ENCODE measurements at places on chromosomes 11 and 22.

GRCh38 chr11:60870733-60871377 is 3.5 kb downstream of the ZP1 start:
- H3K27me3 ChIP-seq: peaks cover 6% of the 10 kb centered on the region
- no peak overlapping the region for H3K4me3 ChIP-seq
- H3K4me1 ChIP-seq: peaks cover 27% of the 10 kb centered on the region
- H3K36me3 ChIP-seq: no peaks in the 10 kb centered on the region
- H3K27ac ChIP-seq: no peak overlapping the region
- DNase-seq: no peak

GRCh38 chr11:14310679-14311078 is 48.3 kb downstream of the RRAS2 start:
- no peak overlapping the region for H3K27ac ChIP-seq
- H3K4me3 ChIP-seq: no peak overlapping the region
- no peaks in the 10 kb centered on the region for H3K27me3 ChIP-seq

DNA sequence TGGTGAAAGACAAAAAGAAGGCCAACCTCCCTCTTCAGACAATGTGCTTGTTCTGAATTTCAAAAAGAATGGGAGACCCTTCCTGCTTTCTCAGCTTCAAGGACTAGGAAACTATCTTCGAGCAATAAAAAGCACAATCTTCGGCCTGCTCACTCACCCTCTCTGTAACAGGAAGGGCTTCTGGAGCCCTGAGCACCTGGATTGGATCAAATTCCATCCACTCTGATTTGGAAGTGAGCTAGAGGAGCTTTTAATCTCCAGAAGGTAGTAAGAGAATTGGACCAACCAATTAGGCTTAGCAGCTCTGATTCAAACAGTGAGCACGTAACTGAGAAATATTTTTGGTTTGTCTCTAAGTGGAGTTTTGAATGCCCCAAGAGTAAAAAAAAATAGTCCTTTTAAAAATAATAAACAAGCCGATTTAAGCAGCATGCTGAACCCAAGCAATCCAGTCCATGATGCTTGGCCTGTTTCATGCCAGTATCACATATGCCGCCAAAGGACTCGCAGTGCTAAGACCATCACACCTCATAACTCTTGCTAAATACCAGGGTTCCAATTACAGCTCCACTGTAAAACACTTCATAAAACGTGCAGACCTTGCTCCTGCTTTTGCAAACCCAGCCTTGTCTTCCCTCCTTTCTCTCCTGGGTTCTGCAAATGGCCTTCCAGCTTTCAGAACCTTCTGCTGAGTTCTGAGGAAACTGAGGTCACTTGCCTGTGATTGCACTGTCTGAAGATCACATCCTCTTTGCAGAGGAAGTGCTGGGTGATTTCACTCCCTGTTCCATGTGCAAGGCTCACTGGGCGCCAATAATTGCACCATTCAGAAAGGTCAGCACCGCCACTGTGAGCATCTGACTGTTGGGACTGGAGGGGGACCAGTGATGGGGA is 74.4 kb downstream of the SLC1A2 start:
- no peaks in the 10 kb centered on the region for H3K27me3 ChIP-seq
- no peak overlapping the region for H3K4me3 ChIP-seq
- H3K27ac ChIP-seq: no peak overlapping the region
- no peak for DNase-seq
- no peaks in the 10 kb centered on the region for H3K36me3 ChIP-seq
- peaks cover 4% of the 10 kb centered on the region for H3K4me1 ChIP-seq

- no peak overlapping the region for H3K27ac ChIP-seq
- no peaks in the 10 kb centered on the region for H3K27me3 ChIP-seq
- no peaks in the 10 kb centered on the region for H3K36me3 ChIP-seq
- H3K4me3 ChIP-seq: no peak overlapping the region
- DNase-seq: no peak
These were observed 93.6 kb upstream of the CRYBB3 start for GRCh38 chr22:25105817-25106650.

GRCh38 chr11:33060271-33060670 is 20.9 kb downstream of the TCP11L1 start:
- no peaks in the 10 kb centered on the region for H3K27me3 ChIP-seq
- H3K27ac ChIP-seq: peak overlapping the region; percentile 89
- peaks cover 33% of the 10 kb centered on the region for H3K36me3 ChIP-seq
- peaks cover 43% of the 10 kb centered on the region for H3K4me1 ChIP-seq
- no peak for DNase-seq

DNA sequence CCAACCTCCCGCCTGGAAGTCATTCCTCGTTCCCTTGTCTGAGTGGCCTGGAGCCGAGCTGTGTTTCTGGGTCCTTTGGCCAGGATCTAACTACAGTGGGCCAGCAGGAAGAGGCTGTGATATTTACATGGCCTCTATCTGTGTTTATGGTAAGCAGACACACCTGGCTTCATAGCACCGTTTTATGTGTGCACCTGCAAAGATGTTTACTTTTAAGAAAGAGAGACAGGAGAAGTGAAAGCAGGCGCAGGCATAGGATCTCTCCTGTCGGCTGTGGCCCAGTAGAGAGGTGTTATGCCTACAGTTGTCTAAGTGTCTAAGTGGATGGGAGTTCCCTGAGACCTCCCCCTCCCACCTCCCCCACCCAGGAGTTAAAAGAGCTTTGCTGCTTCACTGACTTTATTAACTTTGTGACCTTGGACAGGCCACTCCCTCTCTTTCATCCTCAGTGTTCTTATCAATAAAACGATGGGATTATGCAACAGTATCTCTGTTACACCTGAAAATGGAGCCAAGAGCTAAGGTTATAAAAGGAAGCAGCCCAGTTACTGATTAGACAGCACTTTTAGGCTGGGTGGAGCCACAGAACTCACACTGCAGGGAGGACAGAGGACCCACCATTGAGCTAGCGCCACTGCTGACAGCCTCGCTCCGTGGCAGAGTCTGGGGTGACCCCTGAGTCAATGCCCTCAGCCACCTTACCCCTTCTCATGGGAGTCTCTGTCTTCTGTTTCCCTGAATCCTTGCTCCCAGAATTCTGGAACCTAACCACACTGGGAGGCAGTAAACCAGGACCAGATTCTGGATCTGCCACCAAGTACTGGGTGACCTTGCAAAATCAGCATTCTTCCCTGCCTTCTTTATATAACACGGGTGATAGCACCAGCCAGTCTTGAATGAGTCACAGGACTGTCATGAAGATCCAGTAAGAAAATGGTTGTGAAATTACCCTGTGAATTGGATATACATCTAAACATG is 22.0 kb downstream of the ST14 start:
- H3K27me3 ChIP-seq: peaks cover 24% of the 10 kb centered on the region
- peak; percentile 92 for DNase-seq
- no peaks in the 10 kb centered on the region for H3K36me3 ChIP-seq
- peaks cover 10% of the 10 kb centered on the region for H3K4me1 ChIP-seq
- H3K4me3 ChIP-seq: no peak overlapping the region

DNA sequence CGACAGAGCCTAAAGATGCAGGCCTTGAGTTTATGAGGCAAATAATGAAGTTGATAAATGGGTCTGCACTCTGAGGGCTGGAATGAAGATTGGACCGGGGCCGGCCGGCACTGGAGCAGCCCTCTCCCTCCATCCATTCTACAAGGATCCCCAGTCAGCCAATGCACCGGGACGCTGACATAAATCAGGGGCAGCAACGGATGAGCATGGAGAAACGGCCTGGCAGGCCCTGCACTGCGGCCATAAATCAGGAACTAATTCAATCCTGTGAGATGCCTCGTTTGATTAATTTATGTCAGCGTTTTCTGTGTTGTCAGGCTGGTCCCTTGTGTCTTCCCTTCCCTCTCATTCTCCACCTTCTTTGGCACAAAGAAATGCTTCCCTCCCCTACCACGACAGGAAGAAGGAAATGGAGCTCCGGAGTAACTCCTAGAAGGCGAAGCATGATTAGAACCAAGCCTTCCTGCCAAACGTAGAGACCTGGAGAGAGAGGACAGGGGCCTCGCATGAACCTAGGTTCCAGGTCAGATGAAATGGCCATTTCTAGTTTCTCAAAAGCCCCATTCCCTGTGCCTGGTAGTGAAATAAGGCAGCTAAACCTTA is 358.4 kb downstream of the OPCML start:
- no peaks in the 10 kb centered on the region for H3K27me3 ChIP-seq
- H3K36me3 ChIP-seq: no peaks in the 10 kb centered on the region
- DNase-seq: no peak
- no peaks in the 10 kb centered on the region for H3K4me1 ChIP-seq
- H3K4me3 ChIP-seq: no peak overlapping the region

DNA sequence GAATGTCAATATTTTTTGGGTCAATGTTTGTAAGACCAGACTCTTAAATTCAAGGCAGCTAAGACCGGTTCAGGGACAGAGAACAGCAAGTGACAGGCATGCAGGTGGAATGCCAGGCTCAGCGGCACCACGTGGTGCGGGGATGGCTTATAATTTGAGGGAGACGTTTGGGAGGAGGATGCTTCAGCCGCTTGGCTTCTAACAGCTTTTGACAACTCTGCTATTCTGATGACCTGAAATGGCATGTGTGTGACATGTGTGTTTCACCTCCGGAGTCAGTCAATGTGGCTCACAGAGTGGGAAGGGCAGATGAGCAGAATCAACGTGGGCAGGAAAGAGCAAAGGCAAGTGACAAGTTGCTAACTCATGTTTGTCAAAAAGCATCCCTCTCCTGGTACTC is 228.3 kb downstream of the KIRREL3 start:
- DNase-seq: no peak
- H3K27me3 ChIP-seq: no peaks in the 10 kb centered on the region
- no peaks in the 10 kb centered on the region for H3K4me1 ChIP-seq
- no peak overlapping the region for H3K4me3 ChIP-seq

- no peak for DNase-seq
- H3K4me3 ChIP-seq: no peak overlapping the region
- peaks cover 35% of the 10 kb centered on the region for H3K4me1 ChIP-seq
- H3K27ac ChIP-seq: peak overlapping the region; percentile 49
- no peaks in the 10 kb centered on the region for H3K36me3 ChIP-seq
- no peaks in the 10 kb centered on the region for H3K27me3 ChIP-seq
These were observed 113.0 kb downstream of the ATXN10 start for GRCh38 chr22:45784357-45785277.

- H3K27me3 ChIP-seq: no peaks in the 10 kb centered on the region
- no peaks in the 10 kb centered on the region for H3K36me3 ChIP-seq
- no peaks in the 10 kb centered on the region for H3K4me1 ChIP-seq
- DNase-seq: no peak
- no peak overlapping the region for H3K27ac ChIP-seq
- no peak overlapping the region for H3K4me3 ChIP-seq
These were observed 31.7 kb downstream of the OR8B12 start for GRCh38 chr11:124511745-124512144.

- no peak for DNase-seq
- H3K27me3 ChIP-seq: no peaks in the 10 kb centered on the region
- no peaks in the 10 kb centered on the region for H3K4me1 ChIP-seq
- H3K4me3 ChIP-seq: no peak overlapping the region
- no peaks in the 10 kb centered on the region for H3K36me3 ChIP-seq
- H3K27ac ChIP-seq: no peak overlapping the region
These were observed 1087.1 kb downstream of the TBC1D22A start for GRCh38 chr22:47849576-47849975.

- H3K4me3 ChIP-seq: peak overlapping the region; percentile 81
- peaks cover 9% of the 10 kb centered on the region for H3K4me1 ChIP-seq
- peaks cover 14% of the 10 kb centered on the region for H3K36me3 ChIP-seq
- H3K27ac ChIP-seq: no peak overlapping the region
- H3K27me3 ChIP-seq: no peaks in the 10 kb centered on the region
These were observed 866 bp upstream of the SELENOO start for GRCh38 chr22:50199829-50200460.

DNA sequence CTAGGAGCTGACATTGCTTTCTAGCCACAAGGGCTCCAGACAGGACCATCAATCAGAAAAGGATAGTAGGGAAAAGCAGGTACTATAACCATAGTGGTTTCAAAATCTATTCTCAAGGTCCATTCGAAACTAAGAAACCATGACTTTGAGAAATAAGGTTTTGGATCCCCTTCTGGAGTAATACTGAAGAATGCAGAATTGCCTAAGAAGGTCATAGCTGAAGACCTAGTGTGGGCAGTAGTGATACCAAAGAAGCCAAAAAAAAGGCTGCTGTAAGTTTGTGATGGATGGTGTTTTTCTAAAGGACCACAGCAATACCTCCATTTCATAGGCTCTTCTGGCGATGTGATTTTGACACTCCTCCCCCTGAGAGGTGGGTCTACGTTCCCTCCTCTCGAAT is 163.1 kb downstream of the MAML2 start:
- no peak for DNase-seq
- peaks cover 4% of the 10 kb centered on the region for H3K36me3 ChIP-seq
- H3K4me3 ChIP-seq: no peak overlapping the region
- H3K4me1 ChIP-seq: no peaks in the 10 kb centered on the region
- H3K27ac ChIP-seq: no peak overlapping the region
- no peaks in the 10 kb centered on the region for H3K27me3 ChIP-seq

- no peak overlapping the region for H3K4me3 ChIP-seq
- H3K4me1 ChIP-seq: peaks cover 14% of the 10 kb centered on the region
- no peaks in the 10 kb centered on the region for H3K27me3 ChIP-seq
- no peaks in the 10 kb centered on the region for H3K36me3 ChIP-seq
These were observed 15.0 kb upstream of the PRR5 start for GRCh38 chr22:44686873-44687600.

- H3K36me3 ChIP-seq: no peaks in the 10 kb centered on the region
- peaks cover 26% of the 10 kb centered on the region for H3K4me1 ChIP-seq
- H3K27ac ChIP-seq: no peak within 1 kb of the TSS
- H3K4me3 ChIP-seq: peak within 1 kb of the TSS; percentile 69
- H3K27me3 ChIP-seq: peaks cover 11% of the 10 kb centered on the region
- peak; percentile 87 for DNase-seq
These were observed at the start of gene RASD2 for GRCh38 chr22:35540595-35541253. RASD2 (plus strand) TSS chr22:35540831; CDS start chr22:35546810, 5,979 bp downstream.

DNA sequence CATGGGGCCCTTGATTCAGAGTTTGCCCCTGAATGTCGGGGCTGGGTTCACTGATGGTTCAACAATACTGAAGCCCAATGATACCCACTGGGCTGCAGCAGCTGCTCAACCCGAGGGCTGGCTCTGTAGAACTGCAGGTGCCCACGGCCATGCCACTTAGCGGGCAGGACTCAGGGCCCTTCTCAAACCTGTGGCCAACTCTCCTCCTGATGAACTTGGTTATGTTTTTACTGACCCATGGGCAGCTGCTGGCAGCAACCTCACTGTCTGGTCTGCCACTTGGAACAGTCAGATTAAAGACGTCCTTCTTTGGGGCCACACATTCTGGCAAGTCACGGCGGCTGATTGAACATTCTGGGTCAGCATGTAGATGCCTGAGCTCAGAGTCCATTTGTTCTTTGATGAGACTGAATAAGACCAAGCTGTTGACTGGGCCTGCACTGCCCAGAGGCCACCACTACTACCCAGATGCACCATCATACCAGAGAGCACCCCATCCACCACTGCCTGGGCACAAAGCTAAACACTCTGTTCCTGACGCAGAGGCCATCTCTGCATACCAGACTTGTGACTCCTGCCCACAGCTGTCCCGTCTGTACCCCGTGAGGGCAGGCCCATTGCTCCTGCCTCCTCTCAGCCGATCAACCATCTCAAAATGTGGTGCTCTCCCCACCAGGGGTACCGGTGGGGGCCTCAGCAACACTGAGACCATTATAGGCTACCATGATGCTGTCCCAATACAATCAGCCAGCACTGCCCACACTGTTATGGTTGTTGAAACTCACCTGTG is 67.8 kb downstream of the SHANK2 start:
- H3K4me3 ChIP-seq: no peak overlapping the region
- H3K27me3 ChIP-seq: peaks cover 6% of the 10 kb centered on the region
- no peaks in the 10 kb centered on the region for H3K36me3 ChIP-seq

GRCh38 chr11:102680945-102681344 is 24.6 kb downstream of the MMP27 start:
- H3K36me3 ChIP-seq: no peaks in the 10 kb centered on the region
- H3K4me3 ChIP-seq: no peak overlapping the region
- DNase-seq: no peak
- peaks cover 10% of the 10 kb centered on the region for H3K27me3 ChIP-seq
- no peak overlapping the region for H3K27ac ChIP-seq
- H3K4me1 ChIP-seq: no peaks in the 10 kb centered on the region

Data from osteoblast (primary cell).